ENCODE measurements at places on chromosomes 1 and 21. TPM values are rescaled to one million over a fixed set of nuclear protein-coding genes. Genes with fewer than 3 reads are reported as not detected.

The KPRP gene
- not detected for total RNA-seq

The APOBEC4 gene
- not detected for total RNA-seq

The CDCA8 gene
- total RNA-seq, result 48.4 TPM

The SSX2IP gene
- 14.5 TPM for total RNA-seq

The SV2A gene
- total RNA-seq, result 0.11 TPM

The OR2T2 gene
- total RNA-seq, result not detected

The PCBP3 gene
- 0.77 TPM for total RNA-seq

The AK5 gene
- total RNA-seq, result 8.7 TPM

The MIXL1 gene
- 0.24 TPM for total RNA-seq

The CACNA1E gene
- not detected for total RNA-seq

The CASQ2 gene
- not detected for total RNA-seq

The ZNF695 gene
- 1.8 TPM for total RNA-seq

The SH2D5 gene
- 14.3 TPM for total RNA-seq
